ENCODE measurements at places on chromosomes 5 and 9.

GRCh38 chr9:89718651-89719050 is 113.8 kb downstream of the GADD45G start:
- DNase-seq: no peak

DNA sequence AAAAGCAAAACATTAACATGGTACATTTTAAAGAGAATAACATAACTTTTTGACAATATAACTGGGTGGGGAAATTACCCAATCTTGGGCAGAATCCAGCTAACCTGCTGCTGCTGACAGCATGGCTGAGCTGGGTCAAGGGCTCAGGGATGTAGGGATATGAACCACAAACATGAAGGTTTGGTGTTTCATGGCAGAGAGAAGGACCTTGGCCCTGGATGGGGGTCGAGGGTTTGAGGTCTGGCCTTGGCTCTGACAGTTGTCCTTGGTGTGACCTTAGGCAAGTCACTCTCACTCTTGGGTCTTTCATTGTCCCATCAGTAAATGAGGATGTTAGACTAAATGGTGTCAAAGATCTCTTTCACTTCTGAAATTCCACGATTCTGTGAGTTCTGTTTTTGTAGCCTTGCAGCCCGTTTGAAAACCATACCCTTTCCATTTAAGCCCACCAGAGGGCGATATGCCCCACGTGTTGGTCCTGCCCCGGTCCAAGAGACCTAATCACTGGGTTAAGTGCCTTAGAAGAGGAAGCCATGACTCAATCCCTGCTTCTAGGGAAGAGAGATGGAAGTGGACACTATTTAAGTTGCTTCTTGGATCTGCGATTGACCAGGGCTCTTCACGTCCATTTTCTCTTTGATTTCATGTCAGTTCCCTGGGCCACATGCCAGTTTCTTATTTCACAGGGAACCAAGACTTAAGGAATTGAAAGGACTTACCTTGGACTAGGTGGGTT is 56.8 kb upstream of the TEX48 start:
- DNase-seq: peak; percentile 82

GRCh38 chr9:93126825-93127368 is 7.2 kb downstream of the NINJ1 start:
- DNase-seq: no peak

DNA sequence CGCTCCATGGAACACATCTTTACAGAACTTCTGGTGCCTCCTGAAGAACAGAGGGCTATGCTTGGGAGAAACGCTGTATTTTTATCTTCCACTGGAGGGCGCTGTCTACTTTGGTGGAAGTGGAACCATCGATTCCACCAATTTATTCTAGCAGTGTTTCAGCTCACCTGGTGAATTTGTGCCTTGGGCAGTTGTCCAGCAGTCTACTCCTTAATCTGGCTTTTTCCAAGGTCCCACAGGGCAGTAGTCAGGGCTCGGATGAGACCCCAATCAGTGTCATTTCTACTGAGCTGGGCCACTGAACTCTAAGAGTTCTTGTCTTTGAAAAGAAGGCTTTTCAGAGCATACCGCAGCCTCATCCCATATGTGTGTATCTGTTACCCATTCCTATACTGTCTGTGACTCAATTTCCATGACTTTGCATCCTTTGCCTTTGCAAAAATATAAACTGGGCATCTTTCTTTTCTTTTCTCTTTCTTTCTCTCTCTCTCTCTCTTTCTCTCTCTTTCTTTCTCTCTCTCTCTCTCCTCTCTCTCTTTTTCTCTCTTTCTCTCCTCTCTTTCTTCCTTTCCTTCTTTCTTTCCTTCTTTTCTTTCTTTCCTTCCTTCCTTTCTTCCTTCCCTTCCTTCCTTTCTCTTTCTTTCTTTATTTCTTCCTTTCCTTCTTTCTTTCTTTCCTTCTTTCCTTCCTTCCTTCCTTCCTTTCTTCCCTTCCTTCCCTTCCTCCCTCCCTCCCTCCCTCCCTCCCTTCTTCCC is 138.4 kb upstream of the ZNF618 start:
- no peak for DNase-seq

GRCh38 chr5:41118177-41118576 is 47.0 kb upstream of the MROH2B start:
- no peak for DNase-seq

GRCh38 chr9:95874303-95874988 is 1.0 kb upstream of the ERCC6L2 start:
- DNase-seq: no peak

DNA sequence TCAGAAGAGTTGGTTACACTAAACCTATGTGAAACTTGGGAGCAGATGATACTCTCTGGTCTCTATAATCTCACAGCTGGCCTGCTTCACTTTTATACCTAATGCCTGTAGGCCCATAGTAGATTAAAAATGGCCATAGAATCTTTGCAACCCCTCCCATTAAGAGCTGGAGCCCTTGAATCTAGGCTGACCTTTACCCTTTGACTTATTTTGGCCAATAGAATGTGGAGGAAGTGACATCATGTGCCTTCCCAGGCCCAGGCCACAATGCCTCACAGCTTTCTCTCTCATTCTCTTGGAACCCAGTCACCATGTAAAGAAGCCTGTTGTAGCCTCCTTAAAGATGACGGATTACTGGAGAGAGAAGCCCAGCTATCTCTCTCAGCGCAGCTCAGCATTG is 251.0 kb downstream of the NR3C1 start:
- no peak for DNase-seq

DNA sequence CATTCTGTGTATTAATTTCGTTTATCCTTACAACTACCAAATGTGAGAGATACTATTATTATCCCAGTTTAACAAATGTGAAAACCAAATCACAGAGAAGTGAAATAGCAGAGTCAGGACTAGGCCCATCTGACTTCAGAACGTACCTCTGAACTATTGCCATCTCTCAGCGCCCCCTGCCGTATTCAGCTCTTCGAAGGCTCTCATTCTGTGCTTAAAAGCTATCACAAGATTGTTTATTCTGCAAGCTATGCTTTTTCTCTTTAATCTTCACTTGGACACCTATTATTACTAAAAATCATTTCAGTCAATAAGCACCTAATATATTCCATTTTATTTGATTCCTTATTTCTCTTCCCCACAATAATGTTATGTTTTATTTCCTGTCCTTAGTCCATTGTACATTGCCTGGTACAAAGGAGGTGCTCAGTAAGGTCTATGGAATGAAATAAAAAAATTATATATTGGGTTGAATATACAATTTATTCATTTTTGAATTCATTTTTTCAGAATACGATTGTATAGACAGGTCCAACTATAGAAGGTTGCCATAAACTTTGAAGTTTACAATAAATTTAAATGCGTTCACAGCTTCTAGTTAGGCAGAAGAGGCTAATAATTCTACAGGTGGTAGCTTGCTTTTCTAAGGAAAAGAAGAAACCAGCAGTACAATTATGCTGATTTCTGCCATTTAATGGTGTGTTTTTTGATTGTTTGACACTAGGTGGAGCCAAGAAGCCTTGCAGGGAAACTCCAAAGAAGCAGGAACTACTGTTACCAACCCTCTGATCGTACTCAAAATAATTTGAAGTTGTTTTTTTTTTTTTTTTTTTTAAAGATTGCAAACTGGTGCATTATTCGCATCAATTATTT is 202.2 kb upstream of the DMRTA1 start:
- DNase-seq: no peak

- no peak for DNase-seq
These were observed 149.7 kb downstream of the GCNT1 start for GRCh38 chr9:76608575-76609273.

GRCh38 chr9:129432297-129433154 is 188.4 kb downstream of the C9orf50 start:
- DNase-seq: no peak
